ENCODE measurements at places on chromosomes 7 and 10.
A peak's percentile ranks its signal among the peaks of the same experiment; 100 is the strongest.

DNA sequence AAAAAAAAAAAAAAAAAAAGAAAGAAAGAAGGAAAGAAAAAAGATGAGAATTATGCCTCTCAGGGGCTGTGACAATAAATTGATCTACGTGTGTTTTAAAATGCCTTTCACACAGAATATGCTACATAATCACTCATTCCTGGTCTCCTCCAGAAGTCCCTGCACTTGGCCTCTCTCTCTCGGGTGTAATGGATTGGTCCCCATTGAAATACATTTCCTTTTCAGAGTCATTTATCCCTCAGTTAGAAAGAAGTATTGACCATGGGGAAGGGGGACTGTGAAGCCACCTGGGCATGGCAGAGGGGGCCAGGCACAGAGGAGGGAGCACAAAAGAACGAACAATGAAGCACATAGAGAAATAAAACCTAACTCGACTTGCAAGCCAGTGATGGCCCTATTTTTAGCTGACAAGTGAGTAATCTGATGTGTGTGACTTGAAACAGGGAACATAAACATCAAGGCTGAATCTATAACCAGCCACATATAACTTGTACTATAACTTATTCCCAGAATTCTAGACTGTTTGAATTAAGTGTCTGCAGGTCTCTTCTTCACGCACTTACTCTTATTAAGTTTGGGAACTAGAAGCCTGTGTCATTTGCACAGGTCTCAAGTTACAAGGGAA, 490.8 kb downstream of the KCNMA1 start:
- no peak for DNase-seq

- DNase-seq = no peak
These were observed 51.7 kb downstream of the XRCC2 start for GRCh38 chr7:152624228-152624627.

GRCh38 chr7:49644396-49645166, 128.9 kb upstream of the VWC2 start:
- no peak for DNase-seq

DNA sequence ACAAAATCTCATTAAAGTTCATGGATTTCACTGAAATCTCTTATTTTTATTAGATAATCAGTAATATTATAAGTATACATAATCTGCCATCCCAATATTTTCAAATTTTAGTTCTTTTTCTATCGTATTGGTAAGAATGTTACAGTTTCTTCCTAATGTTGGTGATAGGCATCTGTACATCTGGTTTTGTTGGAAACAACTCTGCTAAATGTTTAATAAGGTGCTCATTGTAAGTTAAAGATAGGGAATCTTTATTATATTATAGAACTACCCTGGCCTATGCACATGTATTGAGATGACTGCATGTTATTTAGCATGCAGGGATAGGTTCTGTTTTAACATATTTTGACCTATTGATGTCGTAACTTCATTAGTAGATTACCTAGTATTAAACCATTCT, 188.6 kb upstream of the PRPS1L1 start:
- no peak for DNase-seq

- no peak for DNase-seq
These were observed 78.1 kb upstream of the GLI3 start for GRCh38 chr7:42315103-42315502.

- DNase-seq = no peak
These were observed 6.2 kb downstream of the ABI1 start for GRCh38 chr10:26854524-26854923.

GRCh38 chr7:17038783-17039170, 157.0 kb upstream of the AGR3 start:
- no peak for DNase-seq

DNA sequence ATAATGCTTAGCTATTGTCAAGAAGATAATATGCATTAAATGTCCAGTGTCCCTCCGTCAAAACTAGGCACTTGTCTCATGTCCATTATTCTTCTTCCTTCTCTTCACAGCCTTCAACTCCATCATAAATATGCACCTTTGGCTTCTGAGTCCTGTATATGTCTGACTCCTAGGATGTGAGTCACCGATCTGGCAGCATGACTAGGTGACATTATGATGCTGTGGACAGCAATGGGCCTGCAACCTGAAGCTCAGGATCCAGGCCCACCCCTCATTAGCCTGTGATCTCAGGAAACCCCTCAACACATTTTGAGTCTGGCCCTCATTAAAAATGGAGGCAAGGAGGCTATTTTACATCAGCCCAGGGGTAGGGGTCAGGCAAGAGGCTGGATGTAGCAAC, 362.5 kb upstream of the ZMIZ1 start:
- DNase-seq = no peak

DNA sequence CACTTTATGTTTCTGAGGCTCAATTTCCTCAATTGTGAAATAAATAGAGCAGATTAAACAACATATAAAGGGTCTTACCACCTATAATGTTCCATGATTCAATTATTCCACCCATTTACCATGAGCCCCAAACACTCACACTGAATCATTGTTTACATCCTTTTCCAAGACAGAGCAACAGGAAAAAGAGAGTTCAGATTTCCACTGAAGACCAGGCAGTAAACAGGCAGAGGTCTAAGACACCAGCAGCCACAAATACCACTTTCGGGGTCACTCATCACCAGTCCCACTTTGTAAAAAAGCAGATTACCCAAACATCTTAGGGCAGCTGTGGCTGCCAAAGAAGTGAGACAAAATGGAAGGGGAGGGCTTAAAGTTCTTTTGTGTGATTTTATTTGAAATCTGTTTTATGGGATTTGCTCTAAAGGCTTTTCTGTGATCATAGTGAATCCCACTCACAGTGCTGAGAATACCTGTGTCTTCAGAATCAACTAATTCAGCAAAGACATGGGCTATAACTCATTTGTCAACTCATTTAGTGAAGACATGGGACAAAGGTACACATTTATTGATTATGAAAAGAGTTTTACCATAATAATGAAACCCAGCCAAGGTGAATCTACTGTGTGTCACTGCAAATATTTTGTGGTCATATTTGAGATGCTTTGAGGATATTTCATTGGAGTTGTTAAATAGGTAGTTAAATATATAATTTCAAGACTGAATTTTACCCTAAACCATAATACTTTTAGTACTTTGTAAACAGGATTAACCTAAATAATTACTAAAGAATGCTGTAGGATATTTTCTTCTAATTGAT, 24.8 kb upstream of the DLD start:
- no peak for DNase-seq

DNA sequence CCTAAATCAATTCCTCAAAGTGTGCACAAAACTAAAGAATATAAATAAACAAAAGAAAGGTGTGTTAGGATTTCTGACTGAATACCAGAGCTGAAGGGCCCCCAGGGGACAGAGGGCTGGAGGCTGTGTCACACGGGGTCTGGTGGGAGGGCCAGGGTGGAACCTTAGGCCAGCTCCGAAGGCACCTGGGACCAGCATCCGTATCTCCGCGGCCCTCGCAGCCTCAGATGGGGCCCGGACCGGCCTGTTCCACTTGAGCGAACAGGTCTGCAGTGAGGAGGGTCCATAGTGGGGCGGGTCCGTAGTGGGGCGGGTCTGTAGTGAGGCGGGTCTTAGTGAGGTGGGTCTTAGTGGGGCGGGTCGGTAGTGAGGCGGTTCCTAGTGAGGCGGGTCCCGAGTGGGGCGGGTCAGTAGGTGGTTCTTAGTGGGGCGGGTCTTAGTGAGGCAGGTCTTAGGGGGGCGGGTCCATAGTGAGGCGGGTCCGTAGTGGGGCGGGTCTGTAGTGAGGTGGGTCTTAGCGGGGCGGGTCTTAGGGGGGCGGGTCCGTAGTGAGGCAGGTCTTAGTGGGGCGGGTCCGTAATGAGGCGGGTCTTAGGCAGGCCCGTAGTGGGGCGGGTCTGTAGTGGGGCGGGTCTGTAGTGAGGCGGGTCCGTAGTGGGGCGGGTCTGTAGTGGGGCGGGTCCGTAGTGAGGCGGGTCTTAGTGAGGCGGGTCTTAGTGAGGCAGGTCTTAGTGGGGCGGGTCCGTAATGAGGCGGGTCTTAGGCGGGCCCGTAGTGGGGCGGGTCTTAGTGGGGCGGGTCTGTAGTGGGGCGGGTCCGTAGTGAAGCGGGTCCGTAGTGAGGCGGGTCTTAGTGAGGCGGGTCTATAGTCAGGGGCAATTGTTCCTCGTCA, 15.1 kb downstream of the GPR146 start:
- peak; percentile 46 for DNase-seq

- DNase-seq = no peak
These were observed 498.6 kb downstream of the GALNT17 start for GRCh38 chr7:71630516-71630915.

- DNase-seq = no peak
These were observed 25.4 kb downstream of the FBH1 start for GRCh38 chr10:5915451-5915850.

DNA sequence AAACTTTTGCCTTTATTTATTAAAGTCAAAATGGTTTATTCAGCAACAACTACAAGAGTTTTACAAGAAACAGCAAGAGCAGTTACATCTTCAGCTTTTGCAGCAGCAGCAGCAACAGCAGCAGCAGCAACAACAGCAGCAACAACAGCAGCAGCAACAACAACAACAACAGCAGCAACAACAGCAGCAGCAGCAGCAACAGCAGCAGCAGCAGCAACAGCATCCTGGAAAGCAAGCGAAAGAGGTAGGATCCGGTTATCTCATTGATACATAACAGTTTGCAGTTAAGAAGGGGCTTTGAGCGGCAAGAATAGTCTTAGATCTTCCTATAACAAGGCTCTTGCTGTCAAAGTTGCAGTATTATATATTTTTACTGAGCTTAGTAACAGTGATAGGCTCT, 215.1 kb downstream of the FOXP2 start:
- no peak for DNase-seq

- no peak for DNase-seq
These were observed 27.1 kb downstream of the ABCB4 start for GRCh38 chr7:87448388-87448787.

GRCh38 chr10:2094171-2094570, 356.8 kb upstream of the ADARB2 start:
- DNase-seq = no peak

- DNase-seq = no peak
These were observed 44.5 kb downstream of the HHEX start for GRCh38 chr10:92734301-92734700.

- no peak for DNase-seq
These were observed 9.0 kb upstream of the RASSF4 start for GRCh38 chr10:44950326-44951225.

GRCh38 chr7:93030605-93031225, 87.1 kb downstream of the SAMD9 start:
- DNase-seq = no peak

DNA sequence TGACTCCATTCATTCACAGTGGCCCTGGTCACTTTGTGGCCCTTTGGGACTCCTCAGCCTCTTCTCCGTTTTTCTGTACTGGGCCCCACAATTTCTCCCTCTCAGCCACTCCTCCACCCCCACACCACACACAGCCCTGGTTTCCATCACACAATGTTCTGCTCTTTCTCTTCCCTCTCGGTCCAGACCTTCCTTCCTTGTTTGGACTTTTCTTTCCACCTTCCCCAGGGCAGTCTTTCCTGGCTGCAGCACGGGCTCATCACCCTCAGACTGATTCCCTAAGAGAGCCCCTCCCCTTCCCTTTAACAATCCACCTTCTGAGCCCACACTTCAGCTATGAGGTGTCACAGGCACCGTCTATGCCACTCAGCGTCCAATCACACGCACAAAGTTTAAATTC, 25.7 kb downstream of the CPXM2 start:
- no peak for DNase-seq

GRCh38 chr10:28948046-28948445, 270.7 kb downstream of the BAMBI start:
- no peak for DNase-seq

GRCh38 chr7:69968969-69969556, 370.8 kb downstream of the AUTS2 start:
- DNase-seq = no peak

DNA sequence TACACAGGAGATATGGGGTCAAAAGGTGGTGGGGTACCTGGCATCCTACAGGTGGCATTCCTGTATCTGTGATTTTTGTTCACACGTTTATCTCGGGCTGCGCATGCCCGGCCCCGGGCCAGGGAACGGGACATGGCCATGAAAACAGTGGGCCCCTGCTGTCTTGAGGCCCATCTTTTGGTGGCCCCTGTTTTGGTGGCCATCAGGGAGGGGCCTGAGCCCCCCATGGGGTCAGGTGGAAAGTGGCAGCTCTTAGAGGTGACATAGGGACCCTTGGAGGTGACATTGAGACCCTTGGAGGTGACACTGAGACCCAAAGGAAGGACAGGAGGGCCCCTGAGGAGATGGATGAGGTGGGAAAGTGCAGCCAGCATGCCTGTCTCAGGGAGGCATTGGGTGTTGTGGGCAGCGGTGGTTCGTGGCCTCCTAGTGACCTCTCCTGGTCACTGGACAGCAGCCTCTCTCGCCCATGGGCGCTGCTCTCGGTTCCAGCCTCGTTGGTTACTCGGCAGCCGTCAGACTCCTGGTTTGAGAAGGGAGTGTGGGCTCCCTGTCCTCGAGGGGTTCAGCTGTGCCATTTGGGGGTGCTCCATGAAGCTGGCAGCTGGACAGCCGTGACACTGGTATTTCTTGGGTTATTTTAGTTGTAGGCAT, 39.9 kb downstream of the INPP5A start:
- DNase-seq = no peak

GRCh38 chr10:70462349-70462984, 16.1 kb upstream of the PALD1 start:
- no peak for DNase-seq

DNA sequence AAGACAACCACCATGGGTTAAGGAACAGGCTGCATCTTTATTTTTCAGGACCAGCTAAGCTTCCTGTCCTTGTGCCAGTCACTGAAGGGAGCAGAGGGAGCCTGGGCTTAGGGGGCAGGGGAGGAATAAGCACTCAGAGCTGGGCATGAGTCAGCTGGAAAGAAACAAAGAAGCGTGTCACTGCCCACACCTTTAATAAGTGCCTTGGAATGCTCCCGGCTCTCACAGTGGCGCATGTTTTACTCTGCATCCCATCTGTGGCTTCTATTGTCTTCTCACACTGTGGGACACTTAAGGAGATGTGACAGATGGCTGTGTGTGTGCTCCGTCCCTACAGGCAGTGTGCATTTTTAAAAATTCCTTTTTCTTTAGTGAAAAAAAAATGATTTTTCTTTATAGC, 71.7 kb downstream of the MTURN start:
- DNase-seq = no peak

DNA sequence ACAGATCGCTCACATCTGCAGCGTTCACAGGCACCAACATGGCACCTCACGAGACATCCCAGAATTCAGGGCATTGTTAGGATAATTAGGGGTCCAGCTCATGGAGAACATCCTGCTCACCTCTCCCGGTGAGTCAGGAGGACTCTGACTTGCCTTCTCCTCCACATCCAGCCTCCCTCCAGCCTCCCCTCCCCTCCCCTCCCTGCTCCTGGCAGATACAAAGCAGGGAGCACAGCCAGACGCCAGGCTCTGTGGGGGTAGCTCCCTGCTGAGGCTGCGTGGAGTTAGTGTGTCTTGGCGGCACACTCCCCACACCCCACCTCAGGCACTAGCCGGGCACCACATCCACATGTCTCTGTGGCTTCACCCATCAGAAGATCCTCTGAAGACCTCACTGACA, 320.6 kb downstream of the CXCL12 start:
- DNase-seq = no peak

- DNase-seq = no peak
These were observed 4.6 kb downstream of the USP54 start for GRCh38 chr10:73586583-73586984.
